ENCODE measurements at places on chromosomes 16 and 17.

- no peak for DNase-seq
Measured at GRCh38 chr17:55272711-55273578, 8.2 kb downstream of the HLF start.

DNA sequence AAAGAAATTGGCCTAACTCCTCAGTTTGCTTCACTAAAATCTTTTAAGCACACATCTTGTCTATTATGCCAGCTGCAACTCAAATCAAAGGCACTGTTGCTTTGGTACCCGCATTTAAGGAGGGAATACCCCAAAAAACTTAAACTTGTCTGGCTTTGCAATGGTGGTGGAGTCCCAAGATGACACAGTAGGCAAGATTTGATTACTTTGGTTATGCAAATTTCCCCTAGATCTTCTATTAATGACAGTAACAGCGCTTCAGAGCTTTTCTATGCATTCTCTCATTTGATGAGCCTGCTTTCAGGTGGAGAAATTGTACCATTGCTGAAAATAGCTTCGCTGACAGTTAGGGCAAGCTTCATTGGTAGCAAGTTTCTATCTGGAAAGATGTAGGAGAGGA is 27.2 kb downstream of the WWOX start:
- no peak for DNase-seq

DNA sequence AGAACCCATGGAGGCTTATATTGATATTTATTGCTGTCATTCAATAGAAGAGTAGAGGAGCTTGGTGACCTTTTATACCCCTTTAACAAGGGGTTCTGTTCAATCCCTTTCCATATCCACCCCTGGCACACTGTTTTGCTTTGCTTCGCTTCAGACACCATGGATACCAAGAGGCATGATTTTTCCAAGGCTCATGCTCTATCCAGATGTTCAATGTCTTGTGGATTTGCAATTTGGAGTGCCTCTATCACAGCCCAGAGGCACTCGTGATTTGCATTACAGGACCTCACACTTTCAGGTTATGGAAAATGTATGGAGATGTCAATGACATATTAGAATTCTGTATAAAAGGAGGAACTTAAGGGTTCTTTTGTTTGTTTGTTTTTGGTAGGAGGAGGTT is 21.5 kb downstream of the CFAP20 start:
- no peak for DNase-seq

DNA sequence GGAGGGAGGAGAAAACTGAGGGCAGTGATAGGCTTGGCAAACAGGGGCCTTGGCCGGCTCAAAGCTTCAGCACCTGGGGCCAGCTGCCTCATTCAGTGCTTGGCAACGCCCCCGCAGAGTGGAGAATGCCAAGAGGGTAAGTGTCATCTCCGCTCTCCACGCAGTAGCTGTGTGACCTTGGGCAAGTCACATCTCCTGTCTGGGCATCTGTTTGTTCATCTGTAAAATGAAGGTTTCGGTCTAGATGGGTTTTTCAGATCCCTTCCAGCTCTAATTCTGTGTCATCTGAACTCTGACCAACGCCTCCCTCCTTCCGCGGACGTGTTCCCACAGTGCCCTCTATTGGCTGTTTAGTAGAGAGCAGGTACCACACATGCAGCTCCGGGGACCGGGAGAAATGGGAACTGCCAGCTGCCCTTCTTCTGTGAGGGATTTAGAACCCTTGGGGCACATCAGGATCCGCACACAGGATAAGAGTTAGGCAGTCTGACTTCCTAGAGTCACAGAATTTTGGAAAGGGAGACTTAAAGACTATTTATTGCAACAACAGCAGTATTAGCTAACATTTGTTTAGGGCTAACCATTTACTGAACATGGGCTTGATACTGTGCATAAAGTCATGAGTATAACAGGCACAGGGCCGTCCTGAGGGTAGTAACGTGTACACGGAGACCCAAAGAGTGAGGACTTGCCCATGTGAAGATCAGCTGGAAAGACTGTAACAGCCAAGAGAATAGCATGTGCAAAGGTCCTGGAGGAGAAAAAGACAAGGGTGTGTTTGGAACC is 26.8 kb downstream of the GP2 start:
- peak; percentile 37 for DNase-seq

GRCh38 chr17:73371836-73372235 is 60.0 kb upstream of the CDC42EP4 start:
- DNase-seq: no peak

- DNase-seq: peak; percentile 96
Measured at GRCh38 chr17:1714980-1715802, 5.0 kb upstream of the TLCD2 start.

GRCh38 chr17:21211825-21212479 is 2.0 kb downstream of the TMEM11 start:
- no peak for DNase-seq

DNA sequence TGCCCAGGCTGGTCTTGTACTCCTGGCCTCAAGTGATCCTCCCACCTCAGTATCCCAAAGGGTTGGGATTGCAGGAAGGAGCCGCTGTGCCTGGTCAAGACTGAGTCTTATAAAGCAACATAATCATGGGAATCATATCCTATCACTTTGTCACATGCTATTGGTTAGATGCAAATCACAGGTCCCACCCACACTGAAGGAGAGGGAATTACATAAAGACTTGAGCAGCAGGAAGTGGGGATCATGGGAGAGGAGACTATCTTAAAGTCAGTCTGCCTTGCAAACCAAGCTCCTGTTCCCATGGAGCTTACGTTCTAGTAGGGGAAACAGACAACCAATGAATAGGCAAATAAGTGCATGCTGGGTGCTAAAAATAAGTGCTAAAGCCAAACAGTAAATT is 28.3 kb upstream of the TENT4B start:
- no peak for DNase-seq

DNA sequence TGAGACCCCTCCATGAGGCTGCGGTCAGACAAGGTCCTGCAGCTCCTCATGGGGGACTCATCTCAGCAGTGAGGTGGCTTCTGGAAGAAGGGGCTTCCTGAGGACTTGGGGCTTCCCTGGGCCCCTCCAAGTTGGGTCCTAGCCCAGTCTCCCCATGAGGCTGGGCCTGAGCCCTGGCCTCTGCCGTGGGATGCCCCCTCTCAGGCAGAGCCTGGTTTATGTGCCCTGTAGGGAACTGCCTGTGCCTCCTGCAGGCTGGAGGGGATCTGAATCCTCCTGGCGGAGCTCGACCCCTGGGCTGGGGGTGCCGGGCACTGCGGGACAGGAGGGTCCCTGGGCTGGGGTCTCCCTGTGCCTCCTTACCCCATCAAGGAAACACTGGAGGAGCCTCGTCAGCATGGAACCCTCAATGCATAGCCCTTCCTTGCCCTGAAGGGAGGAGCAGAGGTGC is 45.8 kb downstream of the TNFRSF13B start:
- DNase-seq: no peak

DNA sequence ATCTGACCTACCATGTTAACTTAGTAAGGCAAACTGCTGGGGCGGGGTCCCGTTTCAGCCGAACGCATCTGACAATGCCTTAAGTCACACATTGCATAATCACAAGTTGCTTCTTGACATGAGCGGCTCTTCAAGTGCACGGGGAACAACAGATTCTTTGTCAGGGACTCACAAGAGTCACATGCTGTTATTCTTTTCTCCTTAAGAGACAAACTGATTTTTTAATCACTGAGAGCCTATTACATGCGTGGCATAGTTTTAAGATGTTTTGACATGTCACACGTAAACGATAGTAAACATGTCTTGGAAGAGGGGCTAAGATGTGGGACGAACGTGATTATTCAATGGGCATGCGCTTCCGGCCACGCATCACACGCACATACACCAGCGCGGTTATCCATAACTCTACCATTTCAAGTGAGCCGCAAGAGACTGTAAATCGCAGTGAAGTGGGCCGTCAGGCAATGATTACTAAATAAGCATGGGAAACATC is 63.4 kb downstream of the ADCY9 start:
- DNase-seq: peak; percentile 63

Data from EL (cell line).